ENCODE measurements at places on chromosomes 11 and 22. TPM values are rescaled to one million over a fixed set of nuclear protein-coding genes. Genes with fewer than 3 reads are reported as not detected.
A peak's percentile ranks its signal among the peaks of the same experiment; 100 is the strongest.

The RFPL3 gene
- total RNA-seq, result not detected

The MS4A6A gene
- 95.1 TPM for total RNA-seq

The MED17 gene
- total RNA-seq, result 36.5 TPM

GRCh38 chr11:23957314-23957713, 539.5 kb upstream of the LUZP2 start:
- DNase-seq, result no peak

DNA sequence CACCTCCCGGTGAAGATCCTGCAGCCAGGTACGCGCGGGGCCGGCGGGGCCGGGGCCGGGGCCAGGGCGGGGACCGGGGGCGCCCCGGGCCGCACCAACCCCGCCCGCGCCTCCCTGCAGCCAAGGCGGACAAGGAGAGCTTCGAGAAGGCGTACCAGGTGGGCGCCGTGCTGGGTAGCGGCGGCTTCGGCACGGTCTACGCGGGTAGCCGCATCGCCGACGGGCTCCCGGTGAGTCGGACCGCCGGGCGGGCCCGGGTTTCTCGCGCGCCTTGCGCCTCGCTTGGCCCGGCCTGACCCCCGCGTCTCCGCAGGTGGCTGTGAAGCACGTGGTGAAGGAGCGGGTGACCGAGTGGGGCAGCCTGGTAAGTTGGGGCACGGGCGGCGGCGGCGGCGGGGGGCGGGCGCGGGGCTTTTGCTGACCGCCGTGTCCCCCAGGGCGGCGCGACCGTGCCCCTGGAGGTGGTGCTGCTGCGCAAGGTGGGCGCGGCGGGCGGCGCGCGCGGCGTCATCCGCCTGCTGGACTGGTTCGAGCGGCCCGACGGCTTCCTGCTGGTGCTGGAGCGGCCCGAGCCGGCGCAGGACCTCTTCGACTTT, 531 bp downstream of the PIM3 start:
- no peak for DNase-seq

GRCh38 chr11:95283650-95284049, 52.6 kb upstream of the SESN3 start:
- no peak for DNase-seq

GRCh38 chr11:12623869-12624268, 50.4 kb upstream of the TEAD1 start:
- no peak for DNase-seq

- DNase-seq, result no peak
Observed at GRCh38 chr22:38413085-38414008, 41.7 kb downstream of the KCNJ4 start.

- DNase-seq, result no peak
Observed at GRCh38 chr22:49793871-49794270, 33.8 kb downstream of the BRD1 start.

The C11orf16 gene
- not detected for total RNA-seq

- no peak for DNase-seq
Observed at GRCh38 chr22:45262931-45263462, 21.8 kb upstream of the UPK3A start.

The HSPB2 gene
- total RNA-seq, result 3.9 TPM

The SLC37A2 gene
- total RNA-seq, result 7.8 TPM

GRCh38 chr22:19174106-19175025, 4.2 kb downstream of the SLC25A1 start:
- no peak for DNase-seq

GRCh38 chr22:26906464-26906863, 249.1 kb downstream of the MIAT start:
- DNase-seq, result no peak

DNA sequence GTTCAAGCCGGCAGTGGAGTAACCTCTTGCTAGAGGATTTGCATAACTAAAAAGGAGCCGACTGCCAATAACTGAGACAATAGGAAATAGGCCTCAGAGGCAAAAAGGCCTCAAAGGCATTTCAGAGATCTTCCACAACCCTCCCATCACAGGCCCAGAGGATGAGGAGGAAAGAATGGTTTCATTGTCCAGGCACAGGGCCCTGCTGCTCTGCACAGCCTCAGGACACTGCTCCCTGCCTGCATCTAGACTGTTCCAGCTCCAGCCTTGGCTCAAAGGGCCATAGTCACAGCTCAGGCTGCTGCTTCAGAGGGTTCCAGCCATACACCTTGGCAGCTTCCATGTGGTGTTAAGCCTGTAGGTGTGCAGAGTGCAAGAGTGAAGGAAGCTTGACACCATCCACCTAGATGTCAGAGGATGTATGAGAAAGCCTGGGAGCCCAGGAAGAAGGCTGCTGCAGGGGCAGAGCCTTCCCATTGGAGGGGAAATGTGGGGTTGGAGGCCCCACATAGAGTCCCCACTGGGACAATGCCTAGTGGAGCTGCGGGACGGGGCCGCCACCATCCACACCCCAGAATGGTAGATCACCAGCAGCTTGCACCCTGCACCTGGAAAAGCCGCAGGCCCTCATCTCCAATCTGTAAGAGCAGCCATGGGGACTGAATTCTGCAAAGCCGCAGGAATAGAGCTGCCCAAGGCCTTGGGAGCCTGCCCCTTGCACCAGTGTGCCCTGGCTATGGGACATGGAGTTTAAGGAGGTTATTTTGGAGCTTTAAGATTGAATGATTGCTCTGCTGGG, 8.2 kb upstream of the LRP5 start:
- DNase-seq, result no peak

DNA sequence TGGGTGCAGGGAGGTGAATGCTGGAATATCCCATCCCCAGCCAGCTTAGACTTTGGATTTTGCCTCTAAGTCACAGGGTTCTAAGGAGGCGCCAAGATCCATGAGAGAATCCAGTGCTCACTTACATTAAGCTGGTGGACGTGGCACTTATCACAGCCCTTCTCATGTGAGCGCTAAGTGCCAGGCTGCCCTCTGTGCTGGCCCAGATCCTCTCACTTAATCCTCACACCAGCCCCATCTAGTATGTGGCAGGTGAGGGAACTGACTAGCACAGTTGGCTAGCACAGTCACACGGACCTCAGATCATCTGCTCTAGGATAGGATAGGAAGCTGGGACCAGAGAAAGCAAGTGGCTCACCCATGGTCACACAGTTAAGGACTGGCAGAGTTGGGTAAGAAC, 3.6 kb downstream of the HMOX1 start:
- DNase-seq, result no peak

The CYTH4 gene
- total RNA-seq, result 24.1 TPM

- DNase-seq, result peak; percentile 78
Observed at GRCh38 chr22:47337161-47337621, 574.7 kb downstream of the TBC1D22A start.

The ACTN3 gene
- 0.12 TPM for total RNA-seq

DNA sequence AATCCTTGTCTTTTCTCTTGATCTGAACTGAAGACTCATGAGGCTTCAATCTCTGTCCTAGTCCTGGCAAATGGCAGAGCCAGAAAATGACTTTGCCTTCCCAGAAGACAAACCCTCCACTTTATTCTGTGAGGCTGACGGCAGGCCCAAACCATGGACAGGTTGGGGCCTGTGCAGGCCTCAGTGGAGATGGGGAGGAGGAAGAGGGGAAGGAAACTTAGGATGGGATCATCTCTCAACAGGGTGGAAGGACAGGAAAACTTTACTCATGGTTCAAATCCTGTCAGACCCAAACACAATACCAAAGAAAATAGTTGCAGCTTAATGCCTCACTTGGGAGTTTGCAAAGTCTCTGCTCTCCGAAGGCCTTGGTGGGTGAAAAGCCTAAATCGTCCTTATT, 9.8 kb downstream of the RPL27A start:
- DNase-seq, result no peak

Data from mucosa of gallbladder (tissue), 1 donor.